ENCODE measurements at places on chromosomes 11 and 22.

DNA sequence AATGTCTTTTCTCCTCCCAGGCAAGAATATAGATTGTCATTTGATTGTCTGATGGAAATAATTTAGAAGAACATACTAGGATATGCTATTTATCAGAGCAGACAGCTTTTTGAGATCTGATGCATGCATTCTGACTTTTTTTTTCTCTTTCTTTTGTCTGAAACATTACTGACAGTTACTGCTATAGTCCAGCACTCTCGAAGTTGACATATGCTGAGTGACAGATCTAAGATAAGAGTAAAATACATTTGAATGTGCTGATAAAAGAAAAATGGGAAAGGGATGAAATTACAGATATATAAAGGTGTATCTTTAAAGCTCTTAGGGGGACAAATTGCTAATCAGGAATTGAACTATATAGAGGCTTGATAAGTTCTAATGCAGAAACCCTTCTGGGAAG is 753.8 kb upstream of the TENM4 start:
- no peak for DNase-seq

- no peak for DNase-seq
These were observed 179.2 kb upstream of the ARHGAP20 start for GRCh38 chr11:110891411-110891810.

GRCh38 chr11:18321578-18321968 is 367 bp downstream of the HPS5 start:
- DNase-seq = no peak

- DNase-seq = peak; percentile 36
These were observed 480 bp downstream of the PLEKHA7 start for GRCh38 chr11:17013548-17014320.

GRCh38 chr11:131411636-131412035 is 41.2 kb downstream of the NTM start:
- no peak for DNase-seq
